H1 (cell line): ENCODE measurements at places on chromosomes 3 and 15. TPM values are rescaled to one million over a fixed set of nuclear protein-coding genes. Genes with fewer than 3 reads are reported as not detected.

DNA sequence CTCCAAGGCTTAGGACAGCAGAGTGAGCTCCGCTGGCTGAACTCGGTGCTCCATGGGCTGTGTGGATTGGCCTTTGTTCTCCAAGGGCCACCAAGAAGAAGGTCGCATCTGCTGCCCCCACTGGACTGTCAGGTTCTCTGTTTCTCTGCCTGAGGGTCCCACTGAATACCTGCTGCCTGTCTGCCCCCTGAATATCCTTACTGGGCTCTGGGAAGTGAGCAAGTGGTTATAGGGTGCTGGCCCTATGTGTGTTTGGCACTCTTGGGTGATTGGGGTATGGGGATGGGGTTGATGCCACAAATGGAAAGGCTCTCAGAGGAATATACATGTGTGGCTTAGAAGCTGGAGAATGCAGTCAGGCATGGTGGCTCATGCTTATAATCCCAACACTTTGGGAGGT, 82.3 kb downstream of the THSD4 start:
- no peak for DNase-seq

GRCh38 chr3:160765211-160765610, 9.2 kb downstream of the PPM1L start:
- DNase-seq, result no peak

- DNase-seq, result no peak
Observed at GRCh38 chr3:124658270-124658669, 72.0 kb upstream of the UMPS start.

Gene ENTPD3
- total RNA-seq, result 0.44 and 0.60 TPM in 2 replicates

Gene CCDC33
- 1.0 and 2.0 TPM in 2 replicates for total RNA-seq

GRCh38 chr3:133442518-133442917, 42.7 kb downstream of the BFSP2 start:
- DNase-seq, result no peak
